ENCODE measurements at places on chromosomes 1 and 21.

GRCh38 chr1:171817511-171818265, 23.6 kb upstream of the DNM3 start:
- DNase-seq: no peak

- DNase-seq: no peak
Observed at GRCh38 chr1:20009212-20009611, 29.8 kb upstream of the PLA2G2A start.

DNA sequence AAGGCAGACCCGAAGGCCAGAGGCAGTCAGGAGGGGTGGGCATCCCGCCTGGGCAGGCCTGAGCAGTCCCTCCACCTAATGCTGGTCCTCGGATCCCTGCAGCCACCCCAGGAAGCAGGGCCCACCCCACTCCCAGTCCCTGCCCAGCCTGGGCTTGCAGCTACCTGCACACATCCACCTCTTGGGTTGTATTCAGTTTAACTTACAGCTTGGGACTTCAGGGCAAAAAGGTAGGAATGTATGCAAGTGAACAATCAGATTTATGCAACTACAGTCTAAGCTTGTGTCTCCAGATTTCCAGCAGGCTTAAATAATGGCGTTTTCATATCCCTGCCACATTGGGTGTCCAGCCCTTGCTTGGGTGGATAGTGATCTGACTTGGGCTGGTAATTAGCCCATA, 17.4 kb downstream of the LDLRAP1 start:
- DNase-seq: no peak

DNA sequence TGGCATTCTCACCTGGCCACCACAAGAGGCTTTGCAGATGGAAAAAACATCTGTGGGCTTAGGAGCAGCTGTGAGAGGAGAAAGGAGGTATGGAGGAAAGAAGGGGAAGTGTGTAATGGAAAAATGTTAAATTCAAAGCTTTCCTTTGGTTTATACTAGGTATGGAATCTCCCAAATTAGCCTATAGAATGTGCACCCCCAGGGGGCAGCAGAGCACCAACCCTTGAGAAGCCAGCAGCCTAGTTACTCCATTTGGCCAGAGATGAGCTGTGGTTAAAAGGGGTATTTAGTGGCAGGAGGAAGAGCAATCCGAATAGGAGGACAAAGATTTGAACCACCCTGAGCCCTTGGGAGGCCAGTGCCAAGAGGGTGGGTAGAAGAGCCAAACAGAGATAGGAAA, 97.5 kb upstream of the CTTNBP2NL start:
- DNase-seq: peak; percentile 1

DNA sequence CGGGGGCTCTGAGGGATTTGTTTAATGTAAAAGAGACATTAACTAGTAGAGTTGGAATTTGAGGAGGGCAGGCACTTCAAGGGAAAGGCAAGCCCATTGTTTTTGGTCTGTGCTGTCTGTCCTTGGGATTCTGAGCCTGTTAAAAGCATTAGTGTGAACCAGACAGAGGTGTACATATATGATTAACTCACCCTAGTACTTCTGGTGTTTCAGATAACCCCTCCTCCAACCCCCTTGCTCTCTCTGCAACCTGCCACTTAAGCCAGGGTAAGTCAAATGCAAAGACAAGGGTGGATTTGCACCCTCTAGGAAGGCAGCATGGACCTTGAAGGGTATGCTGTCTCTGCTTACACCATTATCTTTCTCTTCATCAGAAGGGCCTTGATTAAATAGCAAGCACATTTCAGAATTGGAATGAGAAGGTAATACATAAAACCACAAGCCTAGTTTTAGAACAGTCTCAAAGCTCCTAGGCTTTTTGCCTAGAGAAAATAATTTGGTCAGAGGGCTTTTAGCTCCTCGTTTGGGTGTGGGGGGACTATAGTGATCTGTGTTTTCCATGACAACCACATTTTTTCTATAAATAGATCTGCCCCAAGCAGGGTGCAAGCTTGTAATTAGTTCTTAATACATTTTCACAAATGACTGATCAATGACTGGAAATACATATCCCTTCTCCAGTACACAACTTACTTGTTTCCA, 120.7 kb upstream of the SGIP1 start:
- no peak for DNase-seq

GRCh38 chr1:3598051-3598491, 13.2 kb downstream of the MEGF6 start:
- DNase-seq: no peak

- no peak for DNase-seq
Observed at GRCh38 chr1:12302798-12303447, 73.1 kb downstream of the VPS13D start.

DNA sequence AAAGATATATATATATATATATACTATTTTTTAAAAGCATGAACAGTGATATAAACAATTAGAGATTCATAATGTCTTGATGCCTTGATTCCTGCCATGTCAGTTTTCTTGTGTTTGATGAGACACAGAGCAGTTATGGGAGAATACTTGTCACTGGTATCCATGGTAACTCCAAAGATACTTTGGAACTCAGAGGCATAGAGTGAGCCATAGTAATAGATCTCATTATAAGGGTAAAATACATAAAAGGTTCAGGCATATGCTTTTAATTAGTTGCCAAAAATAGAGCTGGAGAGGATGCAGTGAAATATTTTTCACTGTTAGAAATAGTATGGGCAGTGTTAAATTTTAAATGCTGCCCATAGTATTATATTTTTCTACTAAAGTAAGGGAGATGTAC, 134.1 kb downstream of the SYT14 start:
- no peak for DNase-seq

- no peak for DNase-seq
Observed at GRCh38 chr1:7643530-7643929, 127.6 kb upstream of the VAMP3 start.

- no peak for DNase-seq
Observed at GRCh38 chr1:116426401-116426800, 53.4 kb downstream of the ATP1A1 start.

DNA sequence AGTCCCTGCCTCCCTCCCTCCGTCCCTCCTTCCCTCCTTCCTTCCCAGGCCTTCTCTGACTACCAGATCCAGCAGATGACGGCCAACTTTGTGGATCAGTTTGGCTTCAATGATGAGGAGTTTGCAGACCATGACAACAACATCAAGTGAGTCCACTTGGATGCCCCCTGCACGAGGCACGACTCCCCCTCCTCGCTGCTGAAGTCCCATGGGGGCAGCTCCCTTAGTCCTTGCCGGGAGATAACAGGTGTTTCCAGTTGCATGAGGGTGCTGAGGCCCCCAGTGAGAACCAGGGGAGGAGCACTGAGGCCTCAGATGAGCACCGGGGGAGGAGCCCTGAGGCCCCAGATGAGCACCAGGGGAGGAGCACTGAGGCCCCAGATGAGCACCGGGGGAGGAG, 200.0 kb downstream of the LIPI start:
- no peak for DNase-seq

Measured in T follicular helper cell (primary cell).